ENCODE measurements at places on chromosomes 6 and 20.

DNA sequence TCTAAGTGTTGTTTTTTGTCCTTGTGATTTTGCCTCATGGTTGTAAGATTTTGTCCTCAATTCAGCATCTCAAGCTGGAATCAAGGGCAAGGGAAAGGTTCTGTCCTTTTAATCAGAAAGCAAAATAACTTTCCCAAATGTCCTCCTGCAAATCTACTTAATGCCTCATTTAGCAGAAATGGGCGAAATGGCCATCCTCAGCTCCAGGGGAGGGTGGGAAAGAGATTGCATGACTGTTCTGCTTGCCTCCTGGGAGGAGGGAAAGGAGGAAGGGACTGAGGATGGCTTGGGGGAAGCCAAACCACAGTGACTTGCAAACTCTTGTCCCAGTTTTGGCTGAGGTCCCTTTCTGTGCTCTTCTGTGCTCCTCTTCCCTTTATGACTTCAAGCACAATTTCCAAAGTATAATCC, 43.4 kb downstream of the TNFAIP3 start:
- no peak for DNase-seq

- no peak for DNase-seq
Observed at GRCh38 chr6:137013738-137014602, 30.8 kb downstream of the IL20RA start.

GRCh38 chr6:108588586-108588985, 27.9 kb downstream of the FOXO3 start:
- DNase-seq: no peak

DNA sequence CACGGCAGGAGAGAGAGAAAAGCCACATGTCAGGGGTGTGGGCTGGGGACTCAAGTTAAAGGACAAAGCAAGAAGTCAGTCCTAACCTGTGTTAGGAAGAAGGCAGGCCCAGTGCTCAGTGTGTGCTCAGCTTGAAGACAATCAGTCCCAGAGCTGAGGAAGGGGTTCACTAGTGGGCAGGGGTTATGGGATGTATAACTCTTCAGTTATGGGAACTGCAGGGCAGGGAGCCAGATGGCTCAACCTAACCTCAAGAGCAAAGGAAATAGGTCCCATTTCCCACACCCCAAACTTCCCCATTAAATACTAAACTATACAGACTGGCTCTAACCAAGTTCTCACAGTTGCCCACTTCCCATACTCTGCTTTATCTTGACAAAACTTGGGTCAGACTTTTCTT, 7.4 kb upstream of the SSTR4 start:
- no peak for DNase-seq

DNA sequence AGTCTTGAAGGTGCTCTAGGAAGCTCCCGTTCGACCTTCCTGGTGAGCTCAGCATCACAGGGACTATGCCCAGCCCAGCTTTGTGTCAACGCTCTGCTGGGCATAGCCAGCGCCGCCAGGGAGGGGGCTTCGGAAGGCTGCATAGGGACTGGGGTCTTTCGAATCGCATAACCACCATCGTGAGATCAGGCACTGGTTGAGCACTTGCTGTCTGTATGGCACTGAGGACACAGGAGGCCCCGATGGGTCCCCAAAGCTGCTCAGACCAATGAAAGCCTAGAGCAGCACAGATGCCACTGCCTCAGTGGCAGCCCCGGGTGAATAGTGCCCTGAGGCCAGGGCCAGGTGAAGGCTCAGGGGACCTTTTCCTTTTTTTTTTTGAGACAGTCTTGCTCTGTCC, 96.7 kb downstream of the TAF4 start:
- DNase-seq: no peak

DNA sequence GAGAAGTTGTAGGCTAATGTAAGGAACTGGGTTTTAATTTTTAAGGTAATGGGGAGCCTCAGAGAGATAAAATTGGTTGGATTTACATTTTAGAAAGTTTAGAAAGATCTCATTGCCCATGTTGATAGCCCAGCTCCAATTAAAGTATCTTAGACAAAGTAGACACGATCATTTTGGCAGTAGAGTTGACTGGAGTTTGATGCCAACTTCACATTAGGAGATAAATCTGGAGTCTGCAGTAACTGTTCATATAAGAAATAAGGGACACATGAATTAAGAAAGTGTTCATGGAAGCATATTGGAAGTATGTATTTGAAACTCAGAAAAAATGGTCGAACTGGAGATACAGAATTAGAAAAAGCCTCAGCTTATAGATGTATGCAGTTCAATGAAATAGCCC, 12.6 kb upstream of the E2F3 start:
- DNase-seq: no peak

- DNase-seq: no peak
Observed at GRCh38 chr6:56375806-56376205, 128.4 kb upstream of the COL21A1 start.

DNA sequence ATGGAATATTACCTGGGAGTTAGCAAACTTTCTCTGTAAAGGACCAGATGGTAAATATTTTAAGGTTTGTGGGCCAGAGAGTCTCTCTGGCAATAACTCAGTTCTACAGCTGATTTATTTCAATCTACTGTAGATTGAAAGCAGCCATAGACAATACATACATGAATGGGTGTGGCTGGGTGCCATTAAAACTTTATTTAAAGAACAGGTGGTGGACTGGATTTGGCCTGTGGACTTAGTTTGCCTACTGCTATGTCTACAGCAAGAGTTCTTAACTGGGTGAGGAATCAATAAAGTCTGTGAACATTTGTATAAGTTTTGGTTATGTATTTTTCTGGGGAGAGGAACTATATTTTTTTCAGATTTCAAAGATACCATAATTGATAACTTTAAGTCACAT, 55.1 kb downstream of the SLC22A2 start:
- no peak for DNase-seq

GRCh38 chr20:3847429-3847940, 851 bp downstream of the MAVS start:
- DNase-seq: no peak

DNA sequence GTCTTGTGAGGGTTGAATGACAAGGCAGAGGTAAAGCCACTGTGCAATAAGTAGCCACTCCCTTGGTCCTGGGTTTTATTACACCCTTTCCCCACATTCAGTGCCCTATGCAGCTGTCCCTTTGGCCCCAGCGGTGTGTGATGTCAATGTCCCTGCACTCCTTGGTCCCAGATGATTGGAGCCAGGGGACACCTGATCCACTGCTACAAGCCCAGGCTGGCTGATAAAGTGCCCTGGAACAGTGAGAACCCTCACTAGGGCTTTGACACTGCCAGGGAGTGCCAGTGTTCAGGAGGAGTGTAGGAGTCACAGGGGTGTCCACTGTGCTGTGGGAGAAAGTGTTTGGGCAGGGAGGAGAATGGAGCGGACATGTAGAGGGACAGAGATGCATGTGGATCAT, 30.4 kb downstream of the GABRR1 start:
- DNase-seq: no peak

DNA sequence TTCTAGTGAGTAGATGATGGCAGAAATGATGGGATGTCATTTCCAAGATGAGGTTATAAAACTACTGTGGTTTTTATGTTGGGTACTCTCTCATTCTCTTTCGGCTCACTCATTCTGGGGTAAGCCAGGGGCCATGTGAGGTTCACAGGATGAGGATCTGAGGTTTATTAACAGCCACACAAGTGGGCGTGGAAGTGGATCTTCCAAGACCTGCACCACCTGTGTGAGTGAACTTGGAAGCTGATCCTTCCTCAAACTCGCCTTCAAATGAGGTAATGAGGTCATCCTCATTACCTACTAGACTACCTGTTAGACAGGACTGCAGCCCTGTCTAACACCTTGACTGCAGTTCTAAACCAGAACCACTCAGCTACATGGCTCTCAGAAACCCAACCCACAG, 45.1 kb upstream of the TAGAP start:
- no peak for DNase-seq

GRCh38 chr20:19601126-19601810, 156.8 kb upstream of the RIN2 start:
- DNase-seq: no peak

DNA sequence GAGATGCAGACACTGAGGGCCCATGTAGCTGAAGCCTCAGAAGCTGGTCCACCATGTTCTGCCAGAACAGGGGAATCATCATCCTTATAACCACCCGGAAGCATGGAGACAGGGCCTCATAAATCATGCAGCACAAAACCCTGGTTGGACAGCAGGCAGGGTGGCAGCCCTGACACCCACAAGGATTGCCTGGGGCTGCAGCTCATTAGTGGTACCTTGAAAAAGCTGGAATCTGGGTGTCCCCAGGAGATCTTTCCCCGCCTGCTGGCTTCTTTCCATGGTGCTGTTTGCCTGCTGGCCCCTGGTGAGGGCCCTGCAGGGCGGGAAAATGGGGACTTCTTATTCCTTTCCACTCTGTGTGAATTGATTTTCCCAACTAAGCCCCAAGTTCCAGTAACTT, 50.6 kb upstream of the GGTLC1 start:
- no peak for DNase-seq

DNA sequence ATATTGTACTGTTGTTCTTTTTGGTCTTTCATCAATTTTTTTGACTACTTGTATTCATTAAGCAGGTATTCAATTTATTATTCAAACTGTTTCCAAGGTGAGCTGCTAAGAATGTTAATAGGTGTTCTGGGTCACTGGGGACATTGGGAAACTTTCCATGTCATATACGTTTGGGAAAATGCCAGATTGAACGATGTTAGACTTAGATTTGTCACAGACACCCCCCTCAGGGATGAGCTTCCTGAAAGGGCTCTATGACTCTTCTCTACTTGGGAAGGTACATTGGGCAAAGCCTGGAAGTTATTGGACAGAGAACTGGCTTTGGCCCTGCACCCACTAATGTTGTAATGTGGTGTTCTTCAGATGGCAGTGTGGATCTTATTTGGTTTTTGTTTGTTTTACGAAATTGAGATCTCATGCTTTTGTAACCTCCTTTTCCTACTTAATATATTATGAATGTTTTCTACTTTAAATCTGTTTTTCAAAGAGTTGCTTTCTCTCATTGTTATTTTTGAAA, 42.1 kb downstream of the PLCB4 start:
- no peak for DNase-seq

DNA sequence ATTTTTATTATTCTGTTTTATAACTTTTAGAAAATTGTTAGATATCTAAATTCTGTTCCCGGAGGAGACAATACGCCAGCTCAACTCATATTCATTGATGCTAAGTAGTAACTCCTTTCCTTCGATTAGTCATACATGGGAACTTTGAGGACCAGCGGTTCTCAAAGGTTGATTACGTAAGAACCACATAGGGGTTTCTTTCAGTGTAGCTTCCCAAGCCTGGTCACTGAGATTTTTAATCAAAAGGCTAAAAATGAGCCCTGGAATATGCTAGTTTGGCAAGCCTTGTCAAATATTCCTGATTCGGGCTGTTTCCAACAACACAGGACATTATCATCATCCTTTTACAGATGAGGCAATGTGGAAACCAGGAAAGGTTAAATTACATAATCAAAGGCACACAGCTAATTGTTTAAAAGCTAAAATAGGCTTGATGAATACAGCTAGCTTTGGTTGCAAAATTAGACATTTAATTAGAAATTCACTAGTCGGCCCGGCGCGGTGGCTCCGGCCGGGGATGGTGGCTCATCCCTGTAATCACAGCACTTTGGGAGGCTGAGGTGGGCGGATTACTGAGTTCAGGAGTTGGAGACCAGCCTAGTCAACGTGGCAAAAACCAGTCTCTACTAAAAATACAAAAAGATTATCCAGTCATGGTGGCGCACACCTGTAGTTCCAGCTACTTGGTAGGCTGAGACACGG, 14.6 kb upstream of the MEI4 start:
- no peak for DNase-seq

DNA sequence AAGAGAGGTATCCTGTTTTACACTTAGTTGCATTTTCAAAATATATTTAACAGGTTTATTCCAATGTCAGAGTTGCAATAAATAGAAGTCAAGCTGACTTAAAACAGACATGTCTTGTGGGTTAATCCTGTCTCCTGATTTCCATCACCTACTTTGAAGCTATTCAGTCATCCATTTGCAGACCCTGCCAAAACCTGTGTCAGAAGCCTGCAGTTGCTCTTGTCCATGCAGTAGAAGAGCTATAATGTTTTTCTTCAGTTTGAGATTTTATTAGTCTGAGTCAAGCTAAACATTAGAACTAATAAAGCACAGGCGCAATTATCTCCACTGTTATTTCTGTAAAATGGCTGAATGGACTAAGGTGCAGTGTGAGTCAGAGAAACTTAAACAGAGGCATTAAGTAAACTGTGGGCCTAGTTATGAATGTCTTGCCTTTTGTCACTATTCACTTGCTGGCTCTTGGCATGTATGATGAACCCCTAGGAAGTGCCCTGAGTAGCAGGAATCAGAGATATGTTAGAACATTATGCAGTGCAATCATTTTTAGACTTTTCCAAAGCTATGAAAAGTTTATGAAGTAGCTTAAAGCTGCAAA, 11.0 kb upstream of the HDGFL1 start:
- DNase-seq: no peak

- DNase-seq: no peak
Observed at GRCh38 chr6:33847867-33848266, 44.1 kb upstream of the MLN start.

DNA sequence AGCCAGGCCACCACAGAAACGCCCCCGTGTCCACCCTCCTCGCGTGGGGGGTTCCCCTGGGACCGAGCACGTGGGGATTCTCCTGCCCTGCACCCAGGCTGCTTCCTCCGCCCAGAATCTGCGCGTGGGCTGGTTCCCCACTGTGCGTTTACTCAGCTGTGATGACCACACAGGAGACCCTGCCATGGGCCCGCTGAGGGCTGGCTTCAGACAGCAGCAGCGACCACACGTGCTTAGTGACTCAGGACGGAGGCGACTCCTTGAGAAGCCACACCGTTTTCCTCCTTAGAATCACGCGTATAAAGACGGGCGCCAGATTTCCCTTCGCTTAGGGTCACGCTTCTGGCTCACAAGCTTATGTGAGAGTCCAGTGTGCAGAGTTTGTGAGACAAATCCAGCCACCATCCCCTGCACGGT, 63.9 kb upstream of the PDE10A start:
- DNase-seq: no peak

DNA sequence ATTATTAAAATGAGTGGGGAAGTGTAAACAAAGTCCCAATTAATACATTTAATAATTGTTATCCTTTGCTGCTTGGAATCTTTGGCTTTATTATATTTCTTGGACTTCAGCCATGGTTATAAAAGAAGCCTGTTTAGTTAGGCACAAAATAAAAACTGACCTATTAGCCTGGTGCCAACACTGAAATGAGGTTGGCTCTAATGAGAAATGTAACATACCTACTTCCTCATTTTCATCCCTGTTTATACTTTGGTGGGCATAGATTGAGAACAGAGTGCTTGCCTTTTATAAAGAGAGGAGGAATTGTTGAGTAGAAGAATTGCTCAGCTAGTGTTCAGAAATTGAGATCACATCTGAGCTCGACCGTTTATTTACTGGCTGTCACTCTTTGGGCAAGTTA, 471.3 kb downstream of the UTRN start:
- DNase-seq: no peak

GRCh38 chr20:198225-198624, 8.7 kb upstream of the DEFB128 start:
- DNase-seq: no peak

- no peak for DNase-seq
Observed at GRCh38 chr6:27980111-27980510, 23.1 kb downstream of the OR2B6 start.

- DNase-seq: no peak
Observed at GRCh38 chr6:33028220-33028849, 18.9 kb upstream of the HLA-DOA start.

GRCh38 chr6:44471271-44471981, 83.9 kb downstream of the CDC5L start:
- no peak for DNase-seq
